Mesothelial cell of epicardium (in vitro differentiated cells): ENCODE measurements at places on chromosomes 3 and 15.

GRCh38 chr3:106068795-106069194 lies 200.0 kb upstream of the CBLB start:
- DNase-seq, result no peak

DNA sequence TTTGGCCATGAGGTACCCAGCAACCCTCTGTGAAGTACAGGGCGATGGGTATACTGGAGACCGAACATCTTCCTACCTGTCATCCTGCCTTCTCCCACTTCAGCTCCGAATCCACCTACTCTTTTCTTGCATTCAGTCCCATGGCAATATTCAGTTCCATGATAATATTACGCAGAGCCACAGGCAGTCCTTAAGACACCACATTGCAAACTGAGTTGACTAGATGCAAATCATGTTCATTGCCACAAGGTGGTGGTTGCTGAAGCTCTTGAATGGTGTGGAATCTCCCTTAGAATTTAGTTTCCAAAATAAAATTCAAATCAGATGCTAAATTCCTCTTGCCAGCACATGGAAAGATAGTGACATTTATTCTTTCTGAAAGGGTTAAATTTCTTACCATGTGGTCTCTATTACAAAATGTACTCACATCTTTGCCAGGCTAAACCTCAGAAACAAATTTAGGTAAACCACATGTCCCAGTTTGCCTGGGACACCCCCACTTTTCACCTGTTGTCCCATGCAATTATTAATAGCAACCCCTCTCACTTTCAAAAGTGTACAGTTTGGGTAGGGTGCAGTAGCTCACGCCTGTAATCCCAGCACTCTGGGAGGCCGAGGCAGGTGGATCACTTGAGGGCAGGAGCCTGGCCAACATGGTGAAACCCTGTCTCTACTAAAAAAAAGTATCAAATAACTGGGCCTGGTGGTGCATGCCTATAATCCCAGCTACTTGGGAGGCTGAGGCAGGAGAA lies 1.7 kb upstream of the NME9 start:
- no peak for DNase-seq

- DNase-seq, result no peak
These were observed 198.2 kb downstream of the NECTIN3 start for GRCh38 chr3:111269777-111270176.

- no peak for DNase-seq
These were observed 47.1 kb upstream of the CADPS start for GRCh38 chr3:62922326-62922725.

DNA sequence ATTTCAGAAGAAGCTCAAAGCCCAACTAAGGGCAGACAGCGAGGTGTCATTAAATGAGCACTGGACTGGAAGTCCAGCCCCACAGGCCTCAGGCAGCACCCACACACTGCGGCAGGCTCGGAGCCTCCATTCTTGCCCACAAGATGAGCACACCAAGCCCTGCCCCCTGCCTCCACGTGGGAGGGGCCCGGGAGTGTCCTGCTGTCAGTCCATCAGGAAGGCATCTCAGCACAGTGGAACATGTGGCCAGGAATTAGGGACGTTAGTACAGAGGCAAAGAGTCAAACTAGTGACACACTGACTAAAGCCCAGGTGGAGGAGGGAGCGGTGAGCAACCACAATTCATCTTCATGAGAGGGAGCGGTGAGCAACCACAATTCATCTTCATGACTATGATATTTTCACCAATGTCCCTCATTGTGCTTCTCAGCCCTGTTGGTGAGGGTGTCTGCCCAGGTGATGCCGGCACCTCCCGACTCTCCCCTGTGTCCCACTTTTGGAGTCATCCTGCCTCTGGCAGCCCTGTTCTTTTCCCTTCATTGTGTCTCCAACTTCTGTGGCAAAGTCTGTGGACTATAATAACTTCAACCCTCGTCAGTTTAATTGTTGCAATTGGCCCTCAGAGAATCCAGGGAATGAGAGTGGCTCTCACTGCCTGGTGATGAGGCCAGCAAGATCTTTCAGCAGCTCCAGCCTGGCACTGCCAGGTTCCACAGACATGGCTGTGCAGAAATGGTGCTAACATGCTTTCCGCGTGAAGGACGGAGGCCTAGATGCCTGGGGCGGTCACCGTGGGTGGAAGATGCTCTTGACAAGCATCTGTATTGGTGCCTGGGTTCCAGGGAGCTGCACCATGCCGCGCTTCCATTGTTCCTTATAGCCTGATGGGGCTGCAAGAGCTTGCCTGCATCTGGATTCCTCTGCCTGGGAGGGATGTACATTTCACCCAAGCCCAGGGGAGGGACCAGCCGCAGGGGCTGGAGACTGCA lies 23.1 kb upstream of the SKOR1 start:
- DNase-seq, result no peak

DNA sequence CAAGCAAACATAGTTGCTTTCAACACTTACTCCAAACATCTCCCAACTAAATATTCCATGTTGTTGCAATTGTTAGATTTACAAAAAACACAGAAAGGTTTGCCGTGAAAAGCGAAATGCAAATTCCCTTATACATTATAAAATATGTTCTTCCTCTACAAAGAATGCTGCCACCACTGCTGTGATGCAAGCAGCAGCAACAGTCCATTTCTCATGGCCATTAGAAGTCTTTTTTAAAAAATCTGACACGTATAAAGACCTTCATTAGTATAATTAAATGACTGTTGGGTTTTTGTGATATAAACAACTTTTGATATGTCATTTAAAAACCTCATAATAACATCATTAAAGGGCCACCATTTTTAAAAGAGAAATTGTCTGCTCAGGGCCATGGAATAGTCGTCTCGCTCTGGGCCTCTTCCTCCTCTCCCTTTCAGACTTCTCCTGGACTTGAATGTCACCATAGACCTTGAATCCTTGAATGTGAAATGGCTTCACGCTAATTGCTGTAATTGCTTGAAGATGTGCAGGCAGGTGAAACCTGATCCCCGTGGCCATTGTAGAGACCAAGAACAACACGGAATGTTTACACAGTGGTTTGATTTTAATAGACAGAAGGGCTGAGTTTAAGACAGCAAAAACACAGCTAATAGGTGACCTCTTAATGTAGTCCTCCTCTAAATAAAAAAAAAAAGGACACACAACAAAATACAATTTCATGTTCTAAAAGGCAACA lies 450.4 kb downstream of the FOXP1 start:
- no peak for DNase-seq

DNA sequence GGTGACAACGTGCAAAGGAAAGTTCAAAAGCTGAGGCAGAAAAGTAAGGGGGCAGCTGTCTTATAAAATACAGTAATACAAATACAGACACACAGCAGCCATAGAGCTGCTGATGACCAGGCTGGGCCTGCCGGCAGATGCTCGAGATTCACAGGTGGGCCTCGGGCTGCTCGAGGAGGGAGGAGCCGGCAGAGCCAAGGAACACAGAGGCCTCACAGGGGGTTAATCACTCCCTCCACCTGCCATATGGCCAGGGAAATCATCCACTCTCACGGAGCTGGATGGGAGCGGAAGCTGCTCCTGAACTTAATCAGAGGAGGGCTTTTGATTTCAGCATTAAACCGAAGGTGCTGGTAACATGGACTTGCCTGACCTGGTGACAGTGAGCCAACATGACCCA lies 29.6 kb upstream of the MGLL start:
- DNase-seq, result no peak

GRCh38 chr3:71033681-71034220 lies 549.8 kb downstream of the FOXP1 start:
- no peak for DNase-seq

GRCh38 chr3:24196526-24196925 lies 251.4 kb downstream of the NR1D2 start:
- no peak for DNase-seq

DNA sequence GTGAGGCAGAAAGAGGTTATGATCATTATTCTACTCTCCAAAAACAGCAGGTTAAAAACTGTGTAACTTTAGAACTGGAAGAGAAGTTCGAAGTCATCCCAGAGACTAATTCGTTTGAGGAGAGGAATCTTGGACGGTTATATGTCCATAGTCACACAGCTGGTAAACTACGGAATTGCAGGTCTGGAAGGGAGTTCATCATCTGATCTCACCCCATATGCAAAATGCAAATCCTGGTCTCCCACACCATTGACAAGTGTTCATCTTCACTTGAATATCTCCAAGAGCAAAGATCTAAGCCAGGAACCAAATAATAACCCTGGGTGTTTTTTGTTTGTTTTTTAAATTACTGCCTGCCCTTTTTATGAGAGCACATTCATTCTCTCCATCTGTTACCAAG lies 53.1 kb downstream of the FAM98B start:
- no peak for DNase-seq

GRCh38 chr3:48157202-48157840 lies 30.9 kb downstream of the CDC25A start:
- DNase-seq, result no peak

DNA sequence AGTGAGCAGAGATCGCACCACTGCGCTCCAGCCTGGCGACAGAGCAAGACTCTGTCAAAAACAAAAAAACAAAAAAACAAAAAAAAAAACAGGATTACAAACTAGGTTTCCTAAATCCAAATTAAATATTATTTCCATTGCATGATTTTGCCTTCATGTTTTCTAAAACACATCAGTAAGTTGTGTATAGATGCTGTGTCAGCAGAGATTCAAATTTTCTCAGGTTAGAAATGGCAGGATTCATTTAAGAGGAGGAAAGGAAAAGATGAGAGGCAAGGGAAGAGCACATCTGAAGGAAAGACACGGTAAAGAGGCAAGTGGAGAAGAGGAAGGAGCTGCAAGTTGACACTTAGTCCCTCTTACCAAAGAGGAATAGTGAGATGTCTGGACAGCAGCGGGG lies 51.8 kb upstream of the PPARG start:
- no peak for DNase-seq

DNA sequence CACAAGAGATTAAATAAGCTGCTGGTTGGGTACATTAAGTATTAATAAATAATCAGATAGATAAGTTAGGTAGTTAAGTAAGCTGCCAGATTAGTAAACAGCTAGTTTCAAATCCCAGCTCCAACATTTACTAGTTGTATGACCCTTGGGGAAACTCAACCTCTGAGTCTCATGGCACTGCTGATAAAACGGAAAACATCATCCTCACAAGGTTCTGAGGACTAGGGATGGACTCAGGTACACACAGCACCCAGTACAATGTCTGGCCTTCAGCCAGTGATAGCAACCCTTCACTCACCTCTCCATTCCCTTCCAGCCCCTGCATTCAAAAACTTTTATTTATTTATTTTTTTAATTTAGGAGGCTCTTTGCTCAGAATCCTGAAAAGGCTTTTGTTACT lies 32.3 kb downstream of the B3GNT5 start:
- DNase-seq, result no peak

DNA sequence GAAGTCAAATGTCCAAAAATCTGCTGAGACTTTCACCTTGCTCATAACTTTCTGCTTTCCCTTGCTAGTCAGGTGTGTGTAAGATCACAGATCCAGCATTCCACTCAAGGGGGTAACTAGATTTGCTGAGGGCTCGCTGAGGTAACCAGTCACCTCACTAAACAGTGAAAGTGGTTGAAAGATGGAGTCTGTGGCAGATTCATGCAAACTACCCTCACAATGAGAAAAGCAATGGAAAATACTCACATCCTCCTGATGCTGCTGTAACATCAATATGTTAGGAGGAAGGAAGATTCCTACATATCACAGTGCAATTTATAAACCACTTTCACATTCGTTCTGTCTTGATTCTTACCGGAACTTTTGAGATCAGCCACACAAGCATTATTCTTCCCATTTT lies 174.3 kb upstream of the BCL6 start:
- no peak for DNase-seq

DNA sequence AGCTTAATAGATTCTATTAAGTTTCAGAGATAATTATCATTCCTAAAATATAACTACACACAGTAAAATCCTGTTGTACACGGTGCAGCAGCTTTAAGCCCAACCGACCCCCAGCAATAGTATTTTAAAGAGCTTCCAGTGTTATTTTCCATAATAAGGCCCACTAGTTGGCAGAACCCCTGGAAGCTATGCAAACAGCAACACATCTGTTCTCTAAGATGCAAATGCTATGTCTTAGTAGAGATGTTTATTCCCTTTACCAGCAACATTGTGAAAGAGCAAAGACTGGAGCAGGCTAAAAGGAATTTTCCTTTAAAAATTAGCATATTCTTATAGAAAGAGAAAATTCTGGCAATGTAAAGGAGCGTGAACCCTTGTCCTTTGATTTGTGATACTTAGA lies 819.7 kb upstream of the ALCAM start:
- no peak for DNase-seq
